T-helper 1 cell (primary cell): ENCODE measurements at places on chromosomes 7 and 10.

DNA sequence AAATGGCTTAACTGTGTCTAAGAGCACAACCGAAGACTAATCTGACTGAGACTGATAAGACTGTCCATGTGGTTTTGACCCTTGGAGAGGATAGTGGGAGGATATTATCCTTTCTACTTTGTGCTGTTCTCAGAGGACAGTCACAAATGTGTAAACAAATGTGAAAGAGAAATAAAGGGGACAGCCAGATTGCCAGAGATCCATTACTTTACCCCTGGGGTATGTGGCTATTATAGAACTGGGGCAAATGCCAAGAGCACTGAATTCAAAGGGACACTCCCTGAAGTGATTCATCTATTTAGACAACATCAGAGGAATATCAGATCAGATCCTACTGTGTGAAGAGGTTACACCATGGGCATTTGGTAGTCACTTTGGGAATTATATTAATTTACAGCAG, 154.7 kb downstream of the RNLS start:
- DNase-seq = no peak

DNA sequence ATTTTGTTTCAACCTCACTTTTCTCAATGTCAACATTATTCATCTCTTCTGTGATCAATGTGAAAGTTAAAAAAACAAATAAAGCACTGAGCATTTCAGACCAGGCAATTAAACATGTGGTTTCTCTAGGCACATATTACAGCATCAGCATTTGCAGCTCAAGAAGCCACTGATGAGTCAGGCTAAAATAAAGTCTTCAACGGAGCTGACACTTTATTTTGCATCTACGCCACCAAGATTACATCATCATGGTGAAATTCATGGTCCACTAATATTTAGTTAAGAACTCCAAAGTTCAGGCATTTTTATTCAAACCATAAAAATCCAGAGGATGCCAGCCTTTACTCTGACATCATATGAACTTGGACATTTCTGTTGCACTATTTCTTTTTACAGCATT, 33.0 kb downstream of the MAGI2 start:
- DNase-seq = no peak

- DNase-seq = peak; percentile 37
Measured at GRCh38 chr7:157501581-157501980, 164.8 kb downstream of the DNAJB6 start.

DNA sequence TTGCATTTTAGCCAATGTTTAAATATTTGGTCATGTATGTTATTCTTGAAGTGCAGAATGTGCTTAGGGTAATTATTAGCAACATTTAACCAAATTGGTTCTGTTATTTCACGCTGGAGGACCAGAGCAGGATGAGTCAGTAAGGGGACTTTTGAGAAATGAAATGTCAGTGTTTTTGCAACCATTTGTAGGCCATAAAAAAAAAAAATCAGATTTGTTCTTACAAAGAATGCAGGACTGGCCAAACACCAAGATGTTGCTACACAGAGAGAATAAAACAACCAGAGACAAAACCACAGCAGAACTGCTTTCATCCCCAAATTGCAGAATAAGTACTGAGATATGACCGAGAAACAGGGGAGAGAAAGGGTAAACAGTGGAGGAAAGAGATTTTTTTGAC, 62.1 kb downstream of the TPST1 start:
- DNase-seq = no peak

DNA sequence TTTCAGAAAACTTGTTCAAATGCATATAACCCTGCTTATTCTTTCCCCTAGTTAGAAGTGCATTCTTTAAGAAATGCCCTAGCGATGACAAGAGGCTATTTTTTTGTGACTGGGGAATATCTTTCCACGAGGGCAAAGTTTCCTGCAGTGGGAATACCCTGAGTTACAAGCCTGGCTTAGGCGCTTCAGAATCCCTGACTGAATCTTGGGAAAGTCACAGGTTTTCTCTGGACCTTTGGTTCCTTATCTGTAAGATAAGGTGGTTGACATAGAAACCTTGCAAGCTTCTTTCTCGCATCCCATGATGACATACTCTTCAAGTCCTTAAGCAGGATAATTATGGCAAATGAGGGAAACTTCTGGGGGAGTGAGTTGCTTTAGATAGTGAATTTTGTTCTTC, 80.5 kb upstream of the FZD8 start:
- DNase-seq = no peak

DNA sequence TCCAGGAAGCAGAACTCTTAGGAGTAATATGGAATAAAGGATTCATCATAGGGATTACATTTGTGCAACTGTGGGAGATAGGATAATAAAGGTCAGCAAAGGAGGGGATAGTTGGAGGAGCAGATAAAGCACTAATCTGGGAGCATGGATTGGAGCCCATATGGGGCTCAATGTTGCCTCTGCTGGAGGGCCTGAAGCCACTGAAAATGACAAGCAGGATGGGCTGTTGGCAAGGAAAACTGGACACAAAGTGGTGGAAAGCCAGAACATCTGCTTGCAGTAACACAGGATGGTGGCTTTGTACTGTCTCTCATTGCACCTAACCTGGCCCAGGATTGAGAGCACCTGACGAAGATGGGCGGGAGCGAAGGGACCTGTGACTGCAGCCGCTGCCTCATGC, 15.0 kb upstream of the COMMD3 start:
- DNase-seq = no peak

GRCh38 chr7:20786779-20787659, at the start of gene SP8:
SP8 (minus strand) TSS chr7:20786886; CDS start chr7:20786798, 88 bp downstream.
- no peak for DNase-seq

DNA sequence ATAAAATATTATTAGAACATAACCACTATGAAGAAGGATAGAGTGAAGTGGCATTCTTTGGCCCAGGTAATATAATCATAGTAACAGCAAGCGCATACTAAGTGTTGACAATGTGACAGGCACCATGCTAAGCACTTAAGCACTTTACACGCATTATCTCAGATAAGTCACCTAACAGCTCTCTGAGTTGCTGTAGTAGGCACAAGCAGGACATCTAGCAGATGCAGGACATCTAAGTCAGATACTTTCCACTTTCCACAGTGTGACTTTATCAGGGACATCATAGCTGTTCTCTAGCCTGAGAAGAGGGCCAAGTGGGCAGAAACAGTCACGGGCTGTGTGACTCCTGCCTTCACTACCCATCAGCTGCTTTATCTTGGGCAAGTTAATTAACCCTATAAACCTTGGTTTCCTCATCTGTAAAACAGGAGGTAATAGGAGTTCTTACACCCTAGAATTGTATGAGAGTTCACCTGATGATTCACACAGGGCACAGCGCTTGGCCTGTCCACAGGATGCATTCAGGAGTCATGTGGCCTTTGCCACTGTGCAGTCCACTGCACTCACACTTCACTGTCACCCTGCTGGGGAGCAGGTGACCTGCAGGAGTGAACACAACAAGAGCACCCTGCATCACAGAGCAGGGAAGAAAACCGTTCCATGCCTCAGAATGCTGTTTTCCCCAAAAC, 12.5 kb downstream of the LIPA start:
- DNase-seq = no peak

DNA sequence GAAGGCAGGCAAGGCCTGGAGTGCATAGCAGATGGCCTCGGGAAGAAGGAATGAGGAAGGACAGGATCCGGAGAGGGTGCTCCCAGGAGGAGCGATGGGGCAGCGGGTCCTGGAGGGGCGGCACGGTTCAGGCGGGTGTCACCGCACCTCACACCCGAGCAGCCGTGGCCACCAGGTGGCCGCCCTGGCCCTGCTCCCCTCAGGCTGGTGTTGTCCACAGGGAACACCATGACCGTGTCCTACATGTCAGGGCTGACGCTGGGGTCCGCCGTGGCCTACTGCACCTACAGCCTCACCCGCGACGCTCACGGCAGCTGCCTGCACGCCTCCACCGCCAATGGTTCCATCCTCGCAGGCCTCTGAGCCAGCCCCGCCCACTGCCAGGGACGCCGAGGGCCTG, 19.8 kb downstream of the SLC29A4 start:
- no peak for DNase-seq
